ENCODE measurements at places on chromosomes 2 and 18.

GRCh38 chr18:49170925-49171505, 220.2 kb upstream of the SMAD7 start:
- no peak for DNase-seq

GRCh38 chr2:236866542-236867340, 218.9 kb upstream of the COPS8 start:
- no peak for DNase-seq

- DNase-seq: no peak
Measured at GRCh38 chr2:73100956-73101355, 11.8 kb downstream of the RAB11FIP5 start.

DNA sequence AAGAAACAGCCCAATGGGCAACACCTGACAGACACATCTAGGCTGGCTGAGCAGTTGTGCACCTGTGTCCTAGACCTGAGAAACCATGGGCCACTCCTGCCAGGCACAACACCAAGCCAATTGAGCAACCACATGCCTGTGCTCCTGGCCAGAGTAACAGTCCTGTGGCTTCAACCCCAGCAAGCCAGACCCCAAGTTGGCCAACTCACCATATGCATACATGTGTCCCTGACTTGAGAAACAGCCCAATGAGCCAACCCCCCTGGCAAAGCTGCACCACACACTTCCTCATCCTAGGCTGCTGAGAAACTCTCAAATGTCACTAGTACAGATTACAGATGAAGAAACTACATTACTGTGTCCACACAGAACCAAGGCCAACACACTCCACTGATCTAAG, 36.6 kb downstream of the USP34 start:
- DNase-seq: no peak

- DNase-seq: no peak
Measured at GRCh38 chr2:134310107-134311079, 56.5 kb downstream of the MGAT5 start.
